ENCODE measurements at places on chromosomes 6 and 20.

DNA sequence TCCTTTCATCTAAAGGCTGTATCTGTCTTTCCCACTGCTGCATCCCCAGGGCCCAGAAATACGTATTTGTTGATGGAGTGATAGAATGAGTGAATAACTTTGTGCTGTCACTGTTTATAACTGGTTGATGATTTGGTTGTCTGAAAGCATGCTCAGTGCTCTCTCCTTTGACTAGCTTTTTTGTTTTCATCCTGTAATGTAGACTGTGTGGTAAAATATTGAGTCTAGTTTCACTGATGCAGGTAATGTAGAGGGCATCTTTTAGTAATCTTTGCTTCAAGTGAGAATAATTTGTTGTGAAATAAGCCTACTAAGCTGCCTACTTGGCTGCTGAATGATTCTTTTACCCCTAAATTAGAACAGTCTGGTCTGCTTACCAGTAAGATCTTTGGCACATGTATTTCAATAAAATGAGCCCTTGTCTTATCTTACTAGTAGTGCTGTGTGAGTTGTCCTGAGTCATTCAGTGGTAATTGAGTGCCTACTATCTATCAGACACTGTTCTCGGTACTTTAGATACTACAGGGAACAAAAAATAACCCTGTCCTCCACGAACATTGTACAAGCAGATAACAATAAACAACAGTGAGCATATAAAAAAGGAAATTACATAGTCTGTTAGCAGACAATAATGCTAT is 39.9 kb downstream of the MAPK14 start:
- no peak for DNase-seq

GRCh38 chr20:41546535-41546934 is 71.6 kb downstream of the CHD6 start:
- no peak for DNase-seq

DNA sequence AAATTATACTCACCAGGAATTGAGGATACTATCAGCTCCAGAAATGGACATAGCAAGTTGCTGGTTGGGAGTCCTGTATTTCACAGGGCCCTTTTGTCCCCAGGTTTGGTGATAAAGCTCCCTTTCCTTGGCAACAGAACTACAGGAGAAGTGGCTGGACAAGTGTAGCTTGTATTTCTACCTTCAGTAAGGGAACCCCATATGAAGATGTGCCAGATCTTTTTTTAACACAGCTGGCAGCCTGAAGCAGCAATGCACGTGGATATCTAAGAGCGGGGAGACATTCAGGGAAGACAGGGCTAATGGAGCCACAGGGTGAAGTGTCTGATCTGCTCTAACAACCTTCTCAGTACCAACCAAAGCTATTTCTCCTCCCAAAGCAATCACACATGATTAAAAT is 373.9 kb upstream of the ID4 start:
- no peak for DNase-seq

- no peak for DNase-seq
Observed at GRCh38 chr20:11193241-11193640, 519.4 kb upstream of the JAG1 start.

- DNase-seq: no peak
Observed at GRCh38 chr6:147080225-147080624, 124.0 kb upstream of the STXBP5 start.

GRCh38 chr6:155143578-155144106 is 120.2 kb upstream of the CLDN20 start:
- DNase-seq: no peak

GRCh38 chr20:42611889-42612837 is 577.5 kb downstream of the PTPRT start:
- no peak for DNase-seq

- DNase-seq: no peak
Observed at GRCh38 chr6:4480788-4481735, 295.1 kb upstream of the CDYL start.

GRCh38 chr20:8060977-8061376 is 41.4 kb upstream of the TMX4 start:
- DNase-seq: no peak

DNA sequence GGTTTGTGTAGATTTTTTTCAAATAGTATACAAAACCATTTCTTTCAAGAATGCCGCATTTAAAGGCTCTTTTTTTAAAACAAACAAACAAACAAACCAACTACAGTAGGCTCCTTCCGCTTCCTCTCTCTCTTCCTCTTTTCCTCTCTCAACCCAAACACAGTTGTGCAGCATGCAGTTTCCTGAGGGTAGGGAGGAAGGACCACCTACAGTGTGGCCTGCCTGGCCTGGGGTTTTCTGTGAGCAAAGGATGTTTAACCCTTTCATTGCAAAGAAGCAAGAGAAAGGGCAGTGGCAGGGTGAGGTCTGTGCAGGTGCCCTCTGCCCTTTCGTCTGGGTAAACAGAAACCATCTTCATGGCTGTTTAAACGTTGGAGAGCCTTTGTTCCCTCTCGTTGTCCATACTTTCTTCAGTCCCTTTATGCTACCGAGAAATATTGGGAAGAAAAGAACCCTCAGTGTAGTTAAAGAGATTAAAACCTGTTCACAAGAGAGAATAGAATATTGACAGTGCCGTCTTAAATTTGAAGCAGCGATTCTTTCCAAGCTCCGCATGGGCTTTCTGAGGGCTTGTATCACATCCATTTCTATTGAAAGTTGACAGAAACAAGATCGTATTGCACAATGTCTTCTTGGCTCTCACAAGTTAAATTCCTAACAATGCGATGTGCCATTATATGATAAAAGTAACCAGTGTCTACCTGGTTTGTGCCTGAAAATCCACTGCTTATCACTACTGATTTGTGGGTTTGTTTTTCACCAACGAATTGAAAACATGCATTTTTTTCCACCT is 215.5 kb upstream of the SNX9 start:
- no peak for DNase-seq

DNA sequence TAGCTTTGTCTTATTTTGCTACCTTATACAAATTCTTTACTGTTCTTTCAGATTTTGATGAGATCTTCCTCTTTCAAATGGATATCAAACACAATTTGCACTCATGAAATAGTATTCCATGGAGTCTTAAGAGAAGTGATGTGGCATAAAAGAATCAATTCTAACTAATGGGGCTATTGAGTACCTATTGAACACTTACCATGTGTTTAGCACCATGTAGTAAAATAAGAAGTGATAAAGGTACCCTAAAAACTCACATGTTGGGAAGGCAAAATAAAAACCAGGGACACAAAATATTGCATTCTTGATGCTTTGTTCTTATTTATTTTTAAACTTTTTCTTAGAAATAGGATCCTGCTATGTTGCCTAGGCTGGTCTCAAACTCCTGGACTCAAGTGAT is 56.2 kb downstream of the KIF13A start:
- DNase-seq: no peak

- no peak for DNase-seq
Observed at GRCh38 chr20:60039526-60039925, 81.3 kb downstream of the CDH26 start.

DNA sequence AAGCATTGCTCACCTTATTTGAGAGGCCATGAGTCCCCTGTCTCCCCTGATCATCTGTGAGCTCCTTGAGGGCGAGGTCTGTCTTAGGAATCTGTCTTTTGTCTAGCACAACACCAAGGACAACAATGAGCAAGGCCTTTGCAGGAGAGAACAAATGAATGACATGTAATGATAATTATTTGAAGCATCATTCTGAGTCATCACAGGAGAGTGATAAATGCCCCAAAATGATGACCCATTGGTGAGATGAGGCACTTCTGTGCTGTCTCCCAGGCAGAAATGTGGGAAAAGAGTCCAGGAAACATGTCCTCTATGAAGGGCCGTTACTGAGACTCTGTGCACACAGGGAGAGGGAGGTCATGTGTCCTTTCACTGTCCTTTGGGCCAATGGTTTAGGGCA is 105.2 kb upstream of the LRFN2 start:
- no peak for DNase-seq

- DNase-seq: no peak
Observed at GRCh38 chr6:6840831-6841291, 252.3 kb downstream of the LY86 start.

GRCh38 chr6:169489563-169490245 is 212.1 kb downstream of the WDR27 start:
- no peak for DNase-seq

GRCh38 chr6:160042788-160043301 is 74.0 kb downstream of the IGF2R start:
- DNase-seq: peak; percentile 53

DNA sequence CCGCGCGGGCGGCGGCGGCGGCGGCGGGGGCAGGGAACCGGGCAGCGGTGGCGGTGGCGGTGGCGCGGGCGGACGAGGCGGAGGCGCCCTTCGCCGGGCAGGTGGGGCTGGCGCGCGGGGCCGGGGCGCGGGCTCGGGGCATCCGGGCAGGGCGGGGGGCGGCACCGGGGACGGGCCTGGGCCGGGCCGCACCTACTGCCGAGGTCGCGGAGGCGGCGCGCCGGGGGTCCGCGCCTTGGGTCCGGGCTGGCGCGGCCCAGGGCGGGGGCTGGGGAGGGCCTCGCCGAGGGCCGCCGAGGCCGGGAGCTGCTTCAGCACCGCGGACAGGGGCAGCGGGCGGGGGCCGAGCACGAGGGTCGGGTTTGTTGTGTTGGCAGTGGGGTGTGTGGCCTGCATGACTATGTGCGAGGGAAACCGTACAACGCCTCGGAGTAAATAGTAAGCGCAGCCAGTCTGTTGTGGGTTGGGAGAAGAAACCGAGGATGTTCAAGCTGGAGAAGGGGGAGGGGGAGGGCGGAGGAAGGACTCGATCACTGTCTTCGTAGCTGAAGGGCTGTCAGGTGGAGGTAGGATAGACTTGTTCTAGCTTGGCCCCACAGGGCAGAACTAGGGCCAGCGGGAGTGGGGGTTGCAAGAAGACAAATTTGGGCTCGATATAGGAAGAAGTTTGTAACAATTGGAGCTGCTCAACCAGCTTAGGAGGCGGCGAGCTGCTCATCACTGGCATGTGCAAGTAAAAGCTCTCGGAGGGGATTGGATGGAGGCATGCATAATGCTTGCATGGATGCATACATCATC is 593 bp downstream of the MMP24 start:
- no peak for DNase-seq

DNA sequence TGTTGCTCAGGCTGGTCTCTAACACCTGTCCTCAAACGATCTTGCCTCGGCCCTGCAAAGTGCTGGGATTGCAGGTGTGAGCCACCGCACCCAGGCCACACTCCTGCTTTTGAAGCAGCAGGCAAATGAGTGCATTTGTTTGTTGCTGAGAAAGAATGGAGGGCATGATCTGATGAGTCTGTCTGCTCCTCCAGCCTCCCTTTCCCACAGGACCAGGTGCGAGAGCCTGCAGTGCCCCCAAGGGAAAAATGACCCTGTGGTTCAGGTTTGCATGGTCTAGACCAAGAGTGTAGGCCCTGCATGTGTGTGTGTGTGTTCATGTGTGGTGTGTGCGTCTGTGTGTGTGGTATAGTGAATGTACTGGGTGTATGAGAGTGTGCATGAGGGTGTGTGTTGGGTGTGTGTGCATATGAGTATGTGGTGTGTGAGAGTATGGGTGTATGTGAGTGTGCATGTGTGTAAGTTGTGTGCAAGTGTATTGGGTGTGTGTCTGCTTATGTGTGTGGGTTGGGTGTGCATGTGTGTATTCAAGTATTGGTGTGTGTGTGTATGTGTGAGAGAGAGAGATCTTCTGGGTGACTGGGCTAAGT is 22.8 kb upstream of the FOXC1 start:
- DNase-seq: no peak

DNA sequence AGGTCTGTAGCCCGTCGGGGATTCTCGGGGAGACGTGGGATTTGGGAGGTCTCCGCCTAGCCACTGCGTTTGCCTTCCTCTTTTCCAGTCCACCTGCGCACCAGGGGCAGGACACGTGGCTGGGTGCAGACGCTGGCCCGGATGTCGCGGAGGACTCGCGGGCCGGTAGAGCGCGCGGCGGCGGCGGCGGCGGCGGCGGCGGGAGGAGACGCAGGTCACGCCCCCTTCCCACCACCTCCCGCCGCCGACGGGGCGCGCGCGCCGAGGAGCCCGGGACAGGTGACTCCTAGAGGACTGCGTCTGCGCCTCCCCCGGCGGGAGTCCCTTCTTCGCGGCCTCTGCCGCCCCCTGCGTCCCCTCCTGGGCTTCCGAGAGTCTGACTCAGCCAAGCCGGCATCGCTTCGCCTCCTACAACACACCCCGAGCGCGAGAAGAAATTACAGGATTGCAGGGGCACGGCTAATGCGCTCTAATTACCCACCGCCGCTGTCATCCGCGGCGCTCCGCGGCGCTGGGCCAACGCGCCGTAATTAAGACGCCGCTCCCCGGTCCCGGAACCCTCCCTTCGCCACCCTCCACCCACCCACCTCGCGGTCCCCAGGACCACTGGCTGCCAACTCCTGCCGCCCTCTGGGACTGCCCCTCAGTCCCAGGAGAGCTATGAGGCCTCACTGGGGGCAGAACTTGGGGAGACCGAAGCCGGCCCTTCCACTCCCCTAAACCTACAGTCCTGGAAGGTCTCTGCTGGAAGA is 124.5 kb downstream of the MRPL14 start:
- no peak for DNase-seq

- DNase-seq: no peak
Observed at GRCh38 chr6:15250187-15251168, 4.6 kb downstream of the JARID2 start.

DNA sequence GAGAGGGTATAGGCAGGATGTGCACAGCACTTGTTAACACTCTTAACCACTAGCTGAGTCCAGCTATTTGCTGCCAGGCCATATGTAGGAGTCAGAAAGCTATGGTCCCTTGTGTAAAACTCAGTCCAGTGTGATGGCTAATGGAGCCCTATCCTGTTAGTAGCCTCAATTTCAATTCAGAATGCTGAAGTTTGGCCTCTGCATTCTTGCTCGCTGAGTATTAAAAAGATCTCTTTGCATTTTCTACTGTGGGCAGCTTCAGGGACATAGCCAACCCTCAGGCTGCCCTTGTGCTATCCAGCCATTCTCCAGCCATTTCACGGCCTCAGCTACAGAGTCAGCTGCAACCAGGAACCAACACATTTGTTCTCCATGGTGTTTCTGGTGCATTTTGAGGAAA is 92.5 kb downstream of the SPTLC3 start:
- DNase-seq: no peak

DNA sequence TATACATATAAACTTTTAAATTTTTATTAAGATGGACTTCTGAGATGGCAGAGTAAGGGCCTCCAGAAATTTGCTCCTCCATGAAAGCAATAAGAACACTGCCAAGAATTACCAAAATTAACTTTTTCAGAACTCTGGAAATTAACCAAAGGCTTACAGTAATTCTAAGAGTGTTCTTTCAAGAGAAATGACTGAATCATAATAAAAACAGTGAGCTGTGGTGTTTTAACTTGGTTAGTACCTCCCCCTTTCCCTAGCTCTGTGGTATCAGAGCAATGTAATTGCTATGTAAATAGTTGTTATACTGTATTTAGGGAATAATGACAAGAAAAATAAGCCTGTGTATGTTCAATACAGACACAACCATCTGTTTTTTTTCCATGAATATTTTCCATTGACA is 19.0 kb downstream of the HECA start:
- DNase-seq: no peak
